NAMALWA (cell line): ENCODE measurements at places on chromosomes 4 and X.

- DNase-seq = peak; percentile 45
These were observed 65.8 kb downstream of the SLC9A7 start for GRCh38 chrX:46693149-46693548.

DNA sequence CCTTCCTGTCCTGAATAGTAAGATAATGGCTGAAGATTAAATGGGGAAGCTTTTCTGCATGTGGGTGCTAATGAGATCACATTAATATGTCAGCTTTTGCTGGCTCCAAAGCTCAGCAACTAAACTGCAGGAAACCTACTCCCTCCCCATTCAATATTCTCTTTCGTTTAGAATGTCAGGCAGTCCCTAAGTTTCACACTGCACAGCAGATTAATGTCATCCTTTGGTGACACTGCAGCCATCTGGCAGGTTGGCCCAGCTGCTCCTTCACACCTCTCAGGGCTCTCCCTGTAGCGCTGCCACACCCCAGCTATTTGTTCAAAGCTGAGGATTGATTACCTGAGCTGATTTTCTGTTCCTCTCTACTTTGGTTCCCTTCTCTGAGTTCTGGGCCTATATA lies 110.5 kb downstream of the KDR start:
- no peak for DNase-seq

GRCh38 chrX:9884031-9884779 lies 83.0 kb upstream of the CLDN34 start:
- no peak for DNase-seq

GRCh38 chr4:86344127-86344526 lies 15.7 kb downstream of the MAPK10 start:
- DNase-seq = no peak
